ENCODE measurements at places on chromosomes 13 and 19.

GRCh38 chr19:13768510-13768909 is 4.2 kb downstream of the MRI1 start:
- DNase-seq = no peak

- no peak for DNase-seq
Measured at GRCh38 chr19:21260164-21260847, 68.9 kb downstream of the ZNF708 start.

GRCh38 chr13:35810321-35810720 is 320.9 kb downstream of the DCLK1 start:
- DNase-seq = no peak

GRCh38 chr13:46166224-46166584 is 15.8 kb downstream of the LCP1 start:
- no peak for DNase-seq

DNA sequence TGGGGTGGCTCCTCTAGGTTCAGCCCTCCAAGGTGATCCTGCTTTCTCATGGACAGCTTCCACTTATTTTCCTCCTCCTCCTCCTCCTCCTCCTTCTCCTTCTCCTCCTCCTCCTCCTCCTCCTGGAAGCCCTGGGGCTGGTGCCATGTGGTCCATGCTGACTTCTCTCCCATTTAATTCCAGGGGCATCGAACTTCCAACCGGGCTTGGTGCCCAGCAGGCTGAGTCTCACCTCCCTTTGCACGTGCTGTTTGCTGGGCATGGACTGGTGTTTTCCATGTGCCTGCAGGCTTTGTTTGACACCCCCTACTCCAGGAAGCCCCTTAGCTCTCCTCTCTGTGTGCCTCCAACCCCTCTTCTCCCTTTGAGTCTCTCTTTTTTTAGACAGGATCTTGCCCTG is 3.7 kb downstream of the MAST3 start:
- DNase-seq = no peak

DNA sequence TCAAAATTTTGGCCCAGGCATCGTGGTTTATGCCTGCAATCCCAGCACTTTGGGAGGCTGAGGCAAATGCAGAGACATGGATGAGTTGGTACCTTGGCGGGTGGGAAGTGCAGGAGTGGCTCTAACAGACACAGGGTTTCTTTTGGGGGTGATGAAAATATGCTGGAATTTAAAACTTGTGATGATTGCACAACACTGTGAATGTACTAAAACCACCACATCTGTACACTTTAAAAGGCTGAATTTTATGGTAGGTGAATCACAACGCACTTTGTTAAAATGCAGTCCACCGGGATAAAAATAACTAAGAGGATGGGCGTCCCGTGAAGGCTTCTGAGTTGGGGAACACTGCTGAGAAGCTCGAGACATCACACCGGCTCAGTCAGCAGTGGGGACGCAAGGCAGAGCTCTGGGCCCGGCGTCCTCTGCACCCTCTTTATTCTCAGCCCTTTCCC is 47.1 kb downstream of the MLLT1 start:
- DNase-seq = no peak

All from DND-41 (cell line).